ENCODE measurements at places on chromosomes 11 and 22.

GRCh38 chr11:129352676-129353075, 23.0 kb upstream of the BARX2 start:
- no peak for DNase-seq

DNA sequence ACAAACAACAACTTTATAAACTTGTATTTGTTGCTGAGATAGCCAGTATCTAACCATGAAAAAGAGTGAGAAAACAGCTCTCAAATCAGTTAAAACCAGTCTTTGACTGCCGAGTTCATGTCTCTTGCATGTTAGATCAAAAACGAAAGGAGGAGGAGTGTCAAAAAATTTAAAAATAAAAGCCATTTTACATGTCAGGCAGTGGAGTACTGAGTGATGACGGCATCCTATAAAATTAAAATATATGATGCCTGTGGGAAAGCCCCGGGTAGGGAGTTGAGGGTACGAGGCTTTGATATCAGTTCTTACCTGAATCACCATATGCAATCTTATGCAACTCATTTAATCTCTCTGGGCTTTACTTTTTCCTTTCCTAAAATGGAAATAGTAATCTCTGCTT, 117.3 kb downstream of the ETS1 start:
- no peak for DNase-seq

DNA sequence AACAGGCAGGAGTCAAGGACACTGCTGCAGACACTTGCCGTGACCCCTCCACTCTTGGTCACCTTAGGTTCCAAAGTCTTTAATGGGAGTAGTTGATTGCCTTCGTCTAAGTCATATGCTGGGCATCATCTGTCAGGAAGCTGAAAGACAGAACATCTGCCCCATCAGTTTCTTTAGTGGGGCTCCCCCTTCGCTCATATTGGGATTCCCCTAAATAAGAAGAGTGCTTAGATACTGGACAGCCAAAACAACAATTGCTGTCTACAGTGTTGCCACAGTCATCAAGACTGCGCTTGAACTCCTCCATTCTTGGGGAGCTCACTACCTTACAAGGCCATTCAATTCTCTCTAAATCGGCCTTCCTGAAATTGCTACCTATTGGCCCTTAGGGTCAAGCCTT, 58.5 kb downstream of the UBASH3B start:
- DNase-seq, result no peak

DNA sequence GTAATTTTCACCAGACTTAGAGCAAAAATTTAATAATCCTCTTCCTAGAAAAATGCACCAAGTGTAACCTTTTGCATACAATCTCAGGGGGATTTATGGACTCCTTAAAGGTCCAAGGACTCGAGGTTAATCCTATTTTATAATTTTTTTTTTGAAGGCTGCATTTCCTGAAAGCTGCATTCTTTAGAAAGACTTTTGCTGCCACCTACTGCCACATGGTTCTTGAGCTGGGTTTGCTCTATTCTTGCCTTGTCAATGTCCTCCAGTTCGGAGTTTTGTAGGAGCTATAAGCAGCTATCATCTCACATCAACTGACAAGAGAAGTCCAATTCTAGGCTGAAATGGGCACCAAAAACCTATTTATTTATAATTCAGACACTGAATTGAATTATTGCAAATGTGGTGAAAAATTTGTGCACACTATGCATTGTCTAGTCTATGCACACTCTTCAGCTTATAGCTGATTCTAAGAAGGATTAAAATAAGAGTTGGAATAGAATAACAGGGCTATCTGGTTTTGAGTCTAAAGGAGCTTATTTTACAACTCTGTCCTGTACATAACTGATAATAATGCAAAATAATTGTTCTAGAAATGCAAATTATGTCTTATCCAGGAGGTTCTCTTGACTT, 31.3 kb downstream of the TRAF6 start:
- DNase-seq, result peak; percentile 19

- DNase-seq, result no peak
Observed at GRCh38 chr11:93984196-93984567, 37.0 kb upstream of the HEPHL1 start.

DNA sequence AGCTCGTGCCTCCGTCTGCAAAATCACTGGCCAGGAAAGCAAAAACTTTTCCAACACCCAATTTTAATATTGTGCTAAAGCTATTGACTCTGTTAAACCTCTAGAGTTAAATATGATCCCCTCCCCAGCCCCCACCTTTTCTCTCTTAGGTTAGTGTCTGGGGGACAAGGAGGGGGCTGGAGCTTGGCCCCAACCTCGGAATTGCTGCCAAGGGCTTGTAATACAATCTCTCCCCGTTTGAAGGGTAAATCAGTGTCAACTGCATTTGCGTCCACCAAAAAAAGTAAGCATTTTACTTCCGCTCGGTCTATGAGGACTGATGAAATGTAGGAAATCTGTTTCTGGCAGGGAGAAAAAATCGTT, at the start of gene GAS2:
TSS of gene GAS2 (plus strand) at position 287 of the 363 bp plus-strand sequence. CDS start 8,259 bp downstream, outside the sequence.
- no peak for DNase-seq

DNA sequence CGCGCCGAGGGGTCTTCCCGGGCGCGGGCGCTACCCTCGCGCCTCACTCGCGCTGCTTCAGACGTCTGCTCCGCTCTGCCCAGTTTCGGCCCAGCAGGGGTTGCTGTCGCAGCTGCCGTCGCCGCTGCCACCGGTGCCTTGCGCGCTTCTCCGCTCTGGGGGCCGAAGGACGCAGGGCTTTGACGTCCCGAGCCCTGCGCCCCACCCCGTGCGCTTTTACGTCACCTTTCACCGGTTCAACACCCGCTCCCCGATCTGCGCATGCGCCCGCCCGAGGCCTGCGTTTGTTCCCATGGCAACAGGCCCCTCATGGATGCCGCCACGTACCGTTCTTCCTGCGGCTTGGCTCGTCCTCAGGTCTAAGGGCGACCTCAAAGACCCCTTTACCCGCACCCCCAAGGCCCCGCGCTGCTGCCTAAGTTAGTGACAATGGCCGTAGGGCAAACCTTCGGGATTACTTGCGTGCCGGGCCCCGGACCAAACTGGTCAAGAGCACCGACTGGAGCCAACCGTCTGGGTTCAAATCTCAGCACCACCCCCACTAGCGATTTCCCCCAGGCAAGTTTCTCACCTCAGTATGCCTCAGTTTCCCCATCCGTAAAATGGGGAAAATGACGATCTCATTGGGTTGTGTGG, 642 bp upstream of the CDK2AP2 start:
- DNase-seq, result peak; percentile 100

DNA sequence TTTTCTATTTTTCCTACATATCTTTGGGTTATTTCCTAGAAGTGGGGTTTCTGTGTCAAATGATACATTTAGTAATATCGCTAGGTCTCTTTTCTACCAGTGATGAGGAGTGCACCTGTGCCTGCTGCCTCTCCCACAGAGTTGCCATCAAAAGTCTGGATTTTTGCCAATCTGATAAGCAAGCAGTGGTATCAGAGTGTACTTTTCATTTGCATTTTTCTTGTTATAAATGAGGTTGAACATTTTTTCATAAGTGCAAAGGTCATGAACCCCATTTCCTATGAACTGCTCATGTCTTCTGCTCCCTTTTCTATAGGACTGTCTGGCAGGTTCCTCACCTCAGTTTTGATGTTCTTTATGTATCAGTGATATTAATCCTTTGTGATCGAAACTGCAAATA, 1.7 kb downstream of the TRPM5 start:
- no peak for DNase-seq

DNA sequence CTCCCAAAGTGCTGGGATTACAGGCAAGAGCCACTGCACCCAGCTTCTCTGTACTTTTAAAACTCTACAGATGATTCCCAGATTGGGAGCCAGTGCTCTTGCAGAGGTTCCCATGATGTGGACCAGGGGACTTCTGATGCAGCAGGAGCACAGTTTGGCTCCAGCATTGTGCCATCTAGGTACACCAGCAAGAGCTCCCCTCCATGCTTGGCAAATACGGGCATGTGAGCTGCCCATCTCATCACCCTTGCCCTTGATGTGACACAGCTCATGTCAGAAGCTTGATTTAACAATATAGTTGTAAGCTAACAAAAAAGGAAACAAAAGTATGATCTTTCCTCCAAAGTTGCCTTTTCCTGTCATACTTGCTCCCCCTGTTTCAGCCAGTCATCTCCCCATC, 28.7 kb downstream of the SNU13 start:
- no peak for DNase-seq
